ENCODE measurements at places on chromosomes 5 and 9.

DNA sequence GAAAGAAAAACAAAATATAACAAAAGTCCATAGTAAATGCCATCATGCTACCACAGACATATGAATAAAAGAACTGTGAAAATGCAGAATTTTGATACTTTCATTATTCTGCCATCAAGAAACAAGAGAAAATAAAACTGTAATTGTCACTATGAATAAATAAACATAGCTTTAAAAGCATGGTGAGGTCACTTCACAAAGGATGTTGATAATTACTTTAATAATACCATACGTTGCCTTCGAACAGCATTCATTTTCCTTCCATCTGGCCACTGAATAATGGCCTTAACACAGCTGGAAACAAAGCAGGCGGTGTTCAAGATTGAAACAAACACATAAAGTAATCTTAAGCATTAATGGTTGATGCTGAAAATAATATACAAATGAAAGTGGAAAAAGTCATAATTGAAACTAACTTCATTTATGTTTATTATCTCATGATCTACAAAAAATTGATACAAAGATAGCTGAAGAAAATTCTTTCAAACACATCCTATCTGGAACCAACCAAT lies 102.0 kb downstream of the AGTPBP1 start:
- no peak for DNase-seq

DNA sequence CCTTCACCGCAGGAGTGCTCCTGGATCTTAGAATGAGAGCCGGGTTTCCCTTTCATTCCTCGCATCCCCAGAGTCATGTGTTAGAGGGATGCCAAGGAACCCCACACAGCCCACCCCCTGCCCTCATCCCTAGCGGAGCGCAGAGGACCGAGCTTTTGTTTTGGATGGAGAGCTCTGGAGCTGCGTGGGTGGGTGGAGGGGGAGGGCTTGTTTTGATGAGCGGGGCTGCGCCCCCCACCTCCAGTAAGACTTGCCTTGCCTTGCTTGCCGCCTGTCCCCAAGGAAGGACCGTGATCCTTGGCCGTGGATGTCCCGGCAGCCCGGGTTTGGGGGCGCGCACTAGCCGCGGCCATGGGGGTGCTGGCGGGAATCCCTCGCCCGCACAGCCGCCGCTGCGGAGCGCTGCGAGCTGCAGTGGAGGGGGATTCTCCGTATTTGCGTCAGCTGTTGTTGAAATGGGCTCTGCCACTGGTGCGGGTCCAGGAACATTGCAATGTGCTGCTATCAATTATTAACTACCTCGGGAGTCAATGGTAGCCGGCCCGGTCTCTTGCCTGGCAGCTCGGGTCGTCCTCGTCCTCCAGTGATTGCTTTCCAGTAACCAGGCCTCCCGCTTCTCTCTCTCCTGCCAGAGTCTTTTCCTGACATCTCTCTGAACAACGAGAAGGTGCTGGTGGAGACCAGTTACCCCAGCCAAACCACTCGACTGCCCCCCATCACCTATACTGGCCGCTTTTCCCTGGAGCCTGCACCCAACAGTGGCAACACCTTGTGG lies 1.0 kb downstream of the EGR1 start:
- DNase-seq: no peak

DNA sequence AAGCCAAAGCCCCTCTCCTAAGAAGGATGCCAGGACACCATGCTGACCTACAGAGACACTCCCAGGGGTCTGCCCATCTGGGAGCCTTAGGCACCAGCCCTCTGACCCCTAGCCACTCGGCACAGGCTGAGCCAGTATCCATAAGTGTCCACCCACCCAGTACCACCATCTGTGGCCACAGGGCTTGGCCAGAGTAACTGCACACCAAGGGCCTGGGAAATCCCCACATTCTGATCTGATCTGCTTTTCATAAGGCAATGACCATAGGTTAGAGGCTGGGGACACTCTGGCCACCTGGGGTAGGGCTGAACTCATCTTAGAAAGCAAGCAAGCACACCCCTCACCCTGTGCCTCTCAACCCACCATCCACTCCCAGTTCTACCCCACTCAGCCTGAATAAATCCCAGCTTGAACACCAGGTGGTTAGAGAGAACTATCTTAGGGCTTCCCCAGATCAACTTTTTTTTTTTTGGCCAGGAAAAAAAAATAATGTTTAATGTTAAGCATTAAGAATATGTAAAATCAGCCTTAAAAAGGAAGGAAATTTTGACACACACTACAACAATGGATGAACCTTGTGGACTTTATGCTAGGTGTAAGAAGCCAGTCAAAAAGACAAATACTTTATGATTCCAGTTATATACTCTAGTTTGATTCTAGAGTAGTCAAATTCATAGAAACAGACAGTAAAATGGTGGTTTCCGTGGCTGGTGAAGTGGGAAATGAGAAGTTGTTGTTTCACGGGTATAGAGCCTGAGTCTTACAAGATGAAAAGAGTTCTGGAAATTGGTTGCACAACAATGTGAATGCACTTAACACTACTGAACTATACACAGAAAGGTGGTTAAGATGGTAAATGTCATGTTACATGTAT lies 6.2 kb downstream of the GNPDA1 start:
- no peak for DNase-seq

GRCh38 chr9:89154651-89155336 lies 23.8 kb downstream of the SHC3 start:
- DNase-seq: no peak

DNA sequence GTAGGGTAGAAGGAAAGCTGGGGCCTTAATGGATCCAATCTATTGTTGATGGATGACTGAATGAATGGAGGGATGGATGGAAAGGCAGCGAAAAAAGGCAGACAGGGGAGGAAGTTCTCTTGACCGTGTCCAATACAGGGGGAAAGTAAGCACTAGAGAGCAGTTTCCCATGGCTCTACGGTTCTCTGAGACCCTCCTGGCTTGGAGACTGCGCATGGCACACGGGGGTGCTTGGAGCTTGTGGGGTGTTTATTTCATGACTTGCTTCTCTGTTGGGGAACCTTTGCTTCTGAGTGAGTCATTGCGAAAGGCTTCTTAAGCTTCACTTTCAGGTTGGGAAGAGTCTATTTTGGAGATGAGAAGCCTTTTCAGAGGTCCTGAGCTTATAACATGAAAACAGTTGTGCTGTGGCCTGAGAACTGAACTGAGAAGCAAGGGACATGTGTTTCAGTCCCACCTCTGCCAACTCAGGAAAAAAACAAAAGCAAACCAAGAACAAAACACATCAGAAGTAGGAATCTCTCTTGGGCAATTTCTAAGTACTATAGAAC lies 12.8 kb upstream of the TEX48 start:
- no peak for DNase-seq

GRCh38 chr9:401223-401622 lies 186.6 kb downstream of the DOCK8 start:
- no peak for DNase-seq

DNA sequence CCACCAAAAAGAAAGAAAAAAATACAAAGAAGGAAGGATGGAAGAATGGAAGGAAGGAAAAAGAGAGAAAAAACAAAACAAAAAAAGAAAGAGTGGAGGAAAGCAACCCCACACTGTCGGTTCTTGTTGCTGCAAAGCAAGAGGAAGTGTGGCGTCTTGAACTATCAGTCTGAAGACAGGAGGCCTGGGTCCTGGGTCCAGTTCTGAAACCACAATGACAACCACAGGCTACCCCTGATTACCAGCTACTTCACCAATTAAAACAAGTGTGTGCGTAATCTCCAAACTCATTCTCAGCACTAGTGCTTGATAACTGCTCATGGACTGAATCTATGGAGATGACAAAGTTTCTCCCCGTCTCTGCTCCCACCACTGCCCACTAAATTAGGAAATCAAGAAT lies 93.7 kb downstream of the RASEF start:
- no peak for DNase-seq

DNA sequence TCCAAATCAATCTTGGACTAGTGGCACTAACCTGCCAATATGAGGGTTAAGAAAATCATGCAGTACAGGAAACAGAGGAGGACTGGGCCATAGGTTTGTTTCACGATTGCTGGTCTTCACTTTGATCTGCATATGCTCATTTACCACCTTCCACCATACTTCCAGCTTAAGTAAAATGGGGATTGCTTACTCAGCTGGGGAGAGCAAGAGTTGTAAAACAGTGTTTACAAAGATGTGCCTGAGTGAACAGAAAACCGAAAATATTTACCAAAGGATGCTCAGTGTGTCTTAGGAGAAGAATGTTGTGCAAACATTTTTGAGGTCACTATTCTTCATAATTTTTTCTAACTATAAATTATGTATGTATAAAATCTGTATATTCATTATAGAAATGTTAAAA lies 65.1 kb upstream of the DNAH5 start:
- DNase-seq: no peak

- no peak for DNase-seq
Observed at GRCh38 chr9:122213589-122214413, 15.0 kb downstream of the LHX6 start.

- DNase-seq: no peak
Observed at GRCh38 chr5:173191561-173191960, 43.4 kb downstream of the NKX2-5 start.

- no peak for DNase-seq
Observed at GRCh38 chr9:13806714-13807113, 507.2 kb downstream of the NFIB start.

DNA sequence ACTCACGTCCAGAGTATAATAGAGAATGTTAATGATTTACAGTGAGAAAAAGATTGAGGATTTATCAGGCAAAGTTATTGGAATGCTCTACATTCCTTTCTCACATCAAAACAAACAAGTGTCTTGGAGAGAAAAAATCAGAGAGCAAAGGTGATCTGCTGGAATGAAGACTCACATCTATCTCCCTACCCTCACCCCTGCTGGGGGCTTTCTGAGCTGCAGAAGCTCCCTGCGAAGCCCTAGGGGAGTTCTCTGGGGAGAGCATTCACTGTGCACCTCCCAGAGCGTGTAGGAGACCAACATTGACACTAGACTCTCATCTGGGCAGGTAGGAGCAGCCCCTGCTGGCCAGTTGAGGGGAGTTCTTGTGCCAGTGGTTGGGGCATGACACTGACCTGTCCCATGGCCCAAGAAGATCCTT lies 76.6 kb upstream of the ADAMTS16 start:
- DNase-seq: no peak

DNA sequence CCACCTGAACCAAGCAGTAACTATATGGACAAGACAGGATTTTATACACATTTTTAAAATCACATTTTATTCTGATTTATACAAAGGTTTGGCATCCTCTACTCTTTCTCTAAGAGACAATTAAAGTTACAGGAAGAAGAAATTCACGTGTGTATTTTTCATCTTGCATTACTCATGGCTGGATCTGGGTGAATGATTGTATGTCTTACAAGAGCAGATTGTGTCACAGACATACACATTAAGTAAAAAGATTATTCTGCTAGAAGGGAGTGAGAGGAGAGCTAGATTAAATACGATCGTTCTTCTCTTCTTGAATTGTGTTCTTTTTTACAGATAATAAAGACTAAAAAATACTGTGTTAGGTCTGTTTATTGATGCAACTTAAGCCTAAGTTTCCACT lies 20.8 kb upstream of the CEP120 start:
- no peak for DNase-seq

- DNase-seq: no peak
Observed at GRCh38 chr5:110108520-110108919, 418.8 kb downstream of the MAN2A1 start.

DNA sequence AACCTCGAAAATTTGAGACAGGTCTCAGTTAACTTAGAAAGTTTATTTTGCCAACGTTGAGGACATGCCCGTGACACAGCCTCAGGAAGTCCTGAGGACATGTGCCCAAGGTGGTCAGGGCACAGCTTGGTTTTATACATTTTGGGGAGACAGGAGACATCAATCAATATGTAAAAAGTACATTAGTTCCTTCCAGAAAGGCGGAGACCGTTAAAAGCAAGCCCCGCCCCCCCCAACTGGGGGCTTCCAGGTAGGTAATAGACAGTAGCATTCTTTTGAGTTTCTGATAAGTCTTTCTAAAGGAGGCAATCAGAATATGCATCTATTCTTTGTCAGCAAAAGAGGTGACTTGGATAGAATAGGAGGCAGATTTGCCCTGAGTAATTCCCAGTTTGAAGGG lies 599 bp upstream of the MOCS2 start:
- no peak for DNase-seq

DNA sequence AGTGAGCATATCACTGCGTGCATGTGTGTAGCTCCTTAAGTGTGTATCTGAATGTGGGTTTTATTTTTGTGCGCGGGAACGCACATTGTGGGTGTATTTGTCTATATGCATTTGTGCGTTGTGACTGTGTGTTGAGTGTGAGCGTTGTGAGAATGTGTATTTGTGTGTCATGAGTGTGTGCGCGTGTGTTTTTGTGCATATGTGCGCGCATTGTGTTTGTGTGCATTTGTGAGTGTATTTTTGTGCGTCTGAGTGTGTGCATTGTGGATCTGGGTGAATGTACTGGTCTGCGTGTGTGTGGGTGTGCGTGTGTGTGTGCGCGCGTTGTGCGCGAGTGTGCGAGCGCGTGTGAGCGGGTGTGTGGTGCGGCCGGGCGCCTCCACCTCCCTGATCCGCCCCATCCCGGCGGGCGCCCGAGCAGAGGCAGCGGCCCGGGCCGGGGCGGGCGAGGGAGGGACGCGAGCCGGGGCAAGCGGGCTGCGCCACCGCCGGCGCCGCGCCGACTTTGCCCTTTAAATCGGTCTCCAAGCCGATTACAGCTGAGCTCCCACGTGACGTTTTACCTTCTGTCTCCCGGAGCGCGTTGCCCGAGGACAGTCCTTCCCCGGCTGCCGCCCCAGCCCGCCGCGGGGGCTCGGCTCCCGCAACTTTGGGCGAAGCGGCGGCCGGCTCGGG lies at the start of gene RASGRF2:
RASGRF2 (plus strand) TSS at position 596 of the 675 bp plus-strand sequence. CDS start 376 bp downstream, outside the sequence.
- DNase-seq: no peak

DNA sequence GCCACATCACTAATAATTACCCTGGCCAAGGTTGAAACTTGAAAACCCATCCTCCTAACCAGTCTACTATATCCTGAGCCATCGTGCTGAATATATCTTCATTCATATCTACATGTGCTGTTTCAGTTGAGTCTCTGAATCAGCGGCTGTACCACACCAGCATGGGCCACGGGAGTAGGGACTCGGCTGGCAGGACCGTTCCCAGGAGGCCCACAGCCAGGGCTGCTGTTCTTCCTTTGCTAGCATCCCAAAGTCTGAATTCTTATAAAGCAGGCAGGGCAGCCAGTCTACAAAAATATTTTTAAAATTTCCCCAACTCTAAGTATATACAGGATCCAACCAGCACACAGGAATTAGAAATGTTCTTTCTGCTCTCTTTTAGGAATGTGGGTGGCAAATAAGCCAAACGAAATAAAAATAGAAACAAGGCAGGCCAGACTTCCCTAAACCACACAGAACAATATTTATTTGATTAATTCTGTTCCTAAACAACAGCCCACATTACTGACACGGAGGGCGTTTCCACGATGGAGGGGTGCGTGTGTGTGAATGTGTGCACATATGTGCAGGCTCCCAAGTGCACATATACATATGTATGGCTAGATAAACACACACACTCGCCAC lies 42.8 kb upstream of the EQTN start:
- DNase-seq: no peak

GRCh38 chr9:111284703-111285102 lies 45.3 kb downstream of the OR2K2 start:
- no peak for DNase-seq

Data from cerebellar nuclear complex (tissue), 1 donor.